AG04449 (cell line): ENCODE measurements at places on chromosomes 1 and 21.
A peak's percentile ranks its signal among the peaks of the same experiment; 100 is the strongest.

DNA sequence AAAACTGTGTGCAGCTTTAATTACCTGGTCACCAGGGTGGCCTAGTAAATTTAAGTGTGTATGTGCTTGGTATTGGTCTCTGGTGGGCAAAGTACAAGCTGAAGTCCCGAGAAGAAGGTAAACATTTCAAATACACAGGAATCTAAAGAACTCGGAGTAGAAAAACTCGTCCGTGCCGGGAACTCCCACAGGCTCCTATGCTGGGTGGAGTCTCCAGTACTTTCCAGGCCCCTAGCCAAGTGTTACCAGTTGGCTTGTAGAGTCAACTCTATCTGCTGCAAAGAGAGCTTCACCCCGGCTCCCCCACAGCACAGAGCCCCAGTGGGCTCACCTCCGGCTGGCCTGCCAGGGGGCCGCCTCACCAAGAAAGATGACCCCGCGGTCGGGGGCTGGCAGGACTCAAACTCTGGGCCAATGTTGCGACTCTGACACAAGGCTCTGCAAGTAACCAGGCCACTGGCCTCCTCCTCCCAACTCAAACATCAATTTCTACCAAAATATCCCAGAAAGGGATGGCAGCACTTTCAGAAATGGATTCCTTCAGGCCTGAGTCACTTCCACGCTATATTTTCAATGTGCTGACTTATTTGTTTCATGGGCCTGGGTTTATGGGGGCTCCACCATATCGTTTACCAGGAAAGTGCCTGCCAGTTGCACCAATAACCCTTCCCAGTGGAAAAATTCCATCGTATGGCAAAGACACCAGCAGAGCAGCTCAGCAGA lies 73.9 kb downstream of the SLC66A1 start:
- no peak for DNase-seq

DNA sequence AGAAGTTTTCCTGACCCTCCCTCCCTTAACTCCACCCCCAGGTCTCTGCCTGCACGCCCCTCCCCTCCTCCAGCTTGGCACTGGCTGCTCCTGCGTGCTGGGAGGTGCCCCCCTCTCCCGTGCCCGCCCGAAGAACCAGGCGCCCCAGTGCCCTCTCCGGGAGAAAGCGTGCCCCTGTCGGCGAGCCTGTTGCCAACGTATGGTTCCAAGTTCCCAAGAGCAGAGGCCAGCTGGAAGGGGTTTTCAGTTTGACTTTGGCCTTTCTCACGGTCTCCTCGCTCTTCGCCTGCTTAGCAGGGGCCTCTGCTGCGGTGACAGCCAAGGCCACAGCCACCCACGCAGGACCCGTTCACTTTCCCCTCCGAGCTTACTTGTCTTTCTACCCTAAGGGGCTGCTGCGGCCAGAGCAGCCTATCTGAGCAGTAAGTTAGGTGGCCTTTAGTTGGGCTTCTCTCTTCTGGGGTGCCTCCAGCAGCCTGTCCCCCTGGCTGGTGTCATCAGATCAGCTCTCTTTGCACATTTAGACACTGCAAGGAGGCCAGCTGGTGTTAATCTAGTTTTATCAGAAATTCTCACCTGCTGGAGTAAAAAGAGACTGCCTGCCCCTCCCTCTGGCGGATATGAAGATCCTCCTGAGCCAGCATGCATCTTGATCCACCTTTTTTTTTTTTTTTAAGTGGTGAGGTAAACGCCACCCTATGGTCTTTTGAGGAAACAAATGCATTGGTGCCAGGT lies 1.5 kb downstream of the STUM start:
- DNase-seq = no peak

DNA sequence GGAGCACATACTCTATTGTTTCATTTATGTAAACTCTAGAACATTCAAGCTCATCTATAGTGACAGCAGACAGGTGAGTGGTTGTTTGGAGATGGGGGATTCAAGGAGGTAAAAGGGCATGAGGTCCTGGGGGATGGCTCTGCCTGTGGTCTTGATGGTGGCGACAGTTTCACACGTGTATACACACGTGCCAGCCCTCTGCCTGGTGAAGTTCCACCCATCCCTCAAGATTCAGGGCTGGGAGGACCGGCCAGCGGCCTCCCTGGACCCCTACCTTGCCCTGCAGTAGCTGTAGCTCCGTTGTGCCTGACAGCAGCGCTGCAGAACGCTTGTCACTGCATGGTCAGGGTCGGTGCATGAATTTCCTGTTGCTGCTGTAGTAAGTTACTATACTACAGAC lies 38.9 kb upstream of the UTS2 start:
- no peak for DNase-seq

- DNase-seq = no peak
Measured at GRCh38 chr1:164559342-164560051, 513 bp downstream of the PBX1 start.

DNA sequence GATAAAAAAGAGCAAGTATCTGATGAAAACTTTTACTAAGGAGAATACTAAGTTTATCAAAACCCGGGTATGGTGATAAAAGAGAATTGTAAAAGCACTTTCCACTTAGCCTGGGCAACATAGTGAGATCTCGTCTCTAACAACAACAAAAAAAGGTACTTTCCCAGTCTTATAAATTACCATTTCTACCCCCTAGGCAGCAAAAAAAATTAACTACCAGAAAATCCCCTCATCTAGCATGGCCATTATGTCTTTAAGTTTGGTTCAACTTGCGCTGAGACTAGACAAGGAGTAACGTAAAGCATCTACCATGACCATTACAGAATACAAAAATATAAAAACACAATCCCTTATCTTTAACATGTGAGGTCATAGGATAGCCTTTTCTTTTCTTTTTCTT lies 78.6 kb upstream of the SLFNL1 start:
- DNase-seq = no peak

- no peak for DNase-seq
Measured at GRCh38 chr1:33661811-33662454, 189.5 kb downstream of the ZSCAN20 start.

GRCh38 chr1:239317948-239318347 lies 68.4 kb upstream of the CHRM3 start:
- no peak for DNase-seq

- DNase-seq = peak; percentile 64
Measured at GRCh38 chr1:205324781-205325180, 3.2 kb upstream of the NUAK2 start.

DNA sequence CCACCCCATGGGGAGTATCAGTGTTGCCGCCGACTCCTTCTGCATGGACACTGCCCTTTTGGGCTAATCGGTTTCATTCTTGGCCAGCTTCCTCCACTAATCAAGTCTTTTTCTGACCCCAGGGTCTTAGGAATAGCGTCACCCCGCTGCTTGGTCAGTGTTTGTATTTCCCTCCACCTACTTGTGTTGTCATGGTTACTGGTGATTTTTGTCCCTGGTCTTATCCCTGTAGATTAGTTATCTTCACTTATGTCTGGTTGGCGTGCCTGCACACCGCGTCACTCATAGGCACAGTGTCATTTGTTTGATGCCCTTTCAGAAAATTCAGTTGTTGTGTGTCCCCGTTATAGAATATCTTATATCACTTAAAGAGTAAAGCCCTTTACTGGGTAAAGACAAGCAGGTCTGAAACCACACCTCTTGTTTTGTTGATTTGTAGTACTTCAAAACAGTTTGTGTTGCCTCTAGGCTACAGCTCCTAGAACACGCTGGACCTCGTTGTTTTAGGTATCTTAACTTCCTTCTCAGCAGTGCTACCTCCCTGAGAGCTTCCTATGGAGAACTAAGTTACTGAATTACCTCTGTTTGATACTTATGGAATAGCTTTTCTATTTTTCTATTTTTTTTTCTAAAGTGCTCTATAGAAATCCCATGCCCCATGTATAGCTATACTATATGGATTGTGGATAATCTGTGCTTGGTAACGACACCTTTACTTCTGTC lies 868 bp downstream of the PPP1R12B start:
- DNase-seq = no peak

GRCh38 chr1:115567431-115567830 lies 74.3 kb upstream of the VANGL1 start:
- no peak for DNase-seq

- no peak for DNase-seq
Measured at GRCh38 chr21:42175110-42175710, 43.7 kb upstream of the ABCG1 start.

DNA sequence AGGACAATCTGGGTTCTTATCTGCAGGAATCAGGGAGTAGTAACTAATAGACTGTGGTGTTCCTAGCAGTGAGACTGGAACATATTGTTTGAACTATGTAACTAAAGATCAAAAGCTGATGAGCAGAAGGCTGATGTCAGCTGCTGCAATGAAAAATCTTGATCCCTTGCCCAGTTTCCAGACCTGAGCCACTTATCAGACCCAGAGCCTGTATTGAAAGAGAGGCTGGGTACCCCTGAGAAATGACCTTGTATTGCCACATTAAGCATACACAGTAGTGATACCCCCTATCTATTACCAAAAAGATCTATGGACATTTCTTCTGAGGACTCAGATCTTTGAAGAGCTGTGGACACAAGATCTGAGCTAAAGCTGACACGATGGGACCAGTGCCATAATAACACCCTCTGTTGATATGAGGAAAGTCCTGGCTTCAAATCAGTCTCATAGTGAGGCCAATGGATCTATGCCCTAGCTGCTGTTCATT lies 178.0 kb upstream of the GALNT2 start:
- no peak for DNase-seq

GRCh38 chr1:32536764-32537163 lies 2.5 kb upstream of the ZBTB8A start:
- DNase-seq = no peak

- DNase-seq = no peak
Measured at GRCh38 chr1:48196237-48196636, 26.3 kb upstream of the SLC5A9 start.

DNA sequence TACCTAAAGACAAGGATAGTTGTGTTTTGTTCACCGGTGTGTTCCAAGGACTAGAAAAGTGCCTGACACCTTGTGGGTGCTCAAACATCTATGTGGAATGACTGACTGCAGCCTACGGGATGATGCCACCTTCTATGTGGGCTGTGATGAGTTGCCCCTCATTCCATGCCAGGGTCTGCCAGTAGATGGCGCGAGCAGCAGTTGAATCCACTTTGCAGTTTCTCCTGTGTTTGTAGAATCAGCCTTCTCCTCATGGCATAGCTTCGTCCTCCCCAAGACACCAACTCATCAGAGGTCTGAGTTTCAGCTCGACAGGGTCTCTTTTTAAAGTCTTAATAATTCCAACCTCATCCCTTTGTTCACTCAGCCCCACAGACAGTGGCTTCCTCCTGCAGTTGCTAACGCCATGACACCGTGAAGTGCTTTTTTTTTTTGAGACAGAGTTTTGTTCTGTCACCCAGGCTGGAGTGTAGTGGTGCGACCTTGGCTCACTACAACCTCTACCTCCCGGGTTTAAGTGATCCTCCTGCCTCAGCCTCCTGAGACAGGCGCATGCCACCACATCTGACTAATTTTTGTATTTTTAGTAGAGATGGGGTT lies 133.7 kb downstream of the CAPN8 start:
- DNase-seq = no peak

- DNase-seq = no peak
Measured at GRCh38 chr1:98288494-98288893, 367.7 kb upstream of the DPYD start.

GRCh38 chr1:204073837-204074273 lies 940 bp downstream of the SOX13 start:
- DNase-seq = no peak

GRCh38 chr1:173020138-173020750 lies 30.5 kb downstream of the TNFSF18 start:
- no peak for DNase-seq

DNA sequence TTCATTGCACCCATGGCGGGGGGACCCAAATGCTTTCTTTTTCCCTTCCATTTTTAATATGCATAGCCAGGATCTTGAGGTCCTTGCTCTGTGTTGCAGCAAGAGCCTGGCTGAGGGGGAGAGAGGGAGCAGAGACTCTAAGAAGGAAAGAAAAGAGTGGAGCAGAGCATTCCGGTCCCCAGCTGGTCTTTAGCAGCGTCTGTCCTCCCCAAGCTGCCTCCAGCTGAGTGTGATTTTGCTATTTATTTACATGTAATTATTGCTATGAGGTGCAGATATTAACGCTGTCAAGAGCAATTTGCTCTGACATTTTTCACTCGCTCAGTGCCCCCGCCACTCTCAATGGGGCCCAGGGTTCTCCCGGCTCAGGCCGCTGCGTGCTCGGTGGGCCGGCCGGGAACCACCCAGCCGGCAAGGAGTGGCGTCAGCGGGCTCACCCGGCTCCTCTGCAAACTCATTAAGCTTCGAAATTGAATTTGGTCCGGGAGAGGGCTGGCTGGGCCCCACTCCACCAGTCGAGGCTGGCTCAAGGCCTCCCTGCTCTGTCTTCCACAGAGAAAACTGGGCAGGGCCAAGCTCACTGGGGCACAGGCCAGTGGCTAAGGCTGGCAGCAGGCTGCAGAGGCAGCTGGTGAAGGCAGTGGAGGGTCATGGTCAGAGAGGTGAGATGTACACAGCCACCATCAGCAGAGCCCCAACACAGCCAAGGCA lies 93.2 kb downstream of the PAX7 start:
- no peak for DNase-seq

GRCh38 chr1:156119503-156120209 lies 5.1 kb downstream of the LMNA start:
- DNase-seq = no peak

- no peak for DNase-seq
Measured at GRCh38 chr1:234950598-234950997, 178.0 kb downstream of the TOMM20 start.

DNA sequence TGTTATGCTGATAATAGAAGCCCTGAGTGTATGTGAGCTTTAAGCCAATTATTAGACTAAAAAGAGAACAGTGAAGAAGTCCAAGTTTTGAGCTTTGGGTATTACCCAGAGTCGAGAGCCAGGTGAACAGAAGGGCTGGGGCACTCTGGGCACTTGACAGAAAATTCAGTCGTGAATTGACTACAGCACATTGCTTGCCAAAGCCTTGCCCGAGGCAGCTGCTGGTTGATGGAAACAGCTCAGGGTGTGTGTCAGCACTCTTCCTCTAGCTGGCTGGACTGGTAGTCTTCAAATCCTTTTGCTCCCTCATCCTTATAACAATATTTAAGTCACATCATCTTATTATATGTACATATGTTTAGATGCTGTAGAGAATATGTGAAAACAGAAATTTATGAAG lies 21.3 kb downstream of the PDE4B start:
- no peak for DNase-seq

GRCh38 chr1:67308136-67308535 lies 463 bp downstream of the IL12RB2 start:
- no peak for DNase-seq

DNA sequence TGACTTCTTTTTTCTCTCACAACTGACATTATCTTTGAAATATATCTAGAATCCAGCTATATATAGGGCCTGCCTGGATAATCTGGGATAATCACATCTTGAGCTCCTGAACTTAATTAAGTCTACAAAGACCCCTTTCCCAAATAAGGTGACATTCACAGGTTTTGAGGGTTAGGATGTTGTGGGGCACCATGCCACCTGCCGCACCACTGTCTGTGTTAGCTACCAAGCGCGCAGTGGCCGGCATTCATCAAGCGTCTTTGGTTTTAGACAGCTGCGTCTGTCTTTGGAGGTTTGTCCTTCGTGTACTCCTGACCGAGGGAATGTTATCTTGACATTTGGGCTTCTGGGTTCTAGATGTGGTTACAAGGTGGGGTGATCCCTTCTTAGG lies 7.5 kb downstream of the TRAPPC10 start:
- no peak for DNase-seq

- DNase-seq = no peak
Measured at GRCh38 chr1:184114818-184115398, 63.4 kb downstream of the TSEN15 start.

GRCh38 chr1:33294071-33295010 lies 26.6 kb downstream of the A3GALT2 start:
- DNase-seq = no peak

- DNase-seq = no peak
Measured at GRCh38 chr1:27682351-27682944, 10.5 kb upstream of the IFI6 start.

GRCh38 chr1:90926971-90927370 lies 94.9 kb downstream of the ZNF644 start:
- DNase-seq = no peak
